ENCODE measurements at places on chromosomes 13 and 19.

- DNase-seq: no peak
Observed at GRCh38 chr19:5238700-5239099, 101.9 kb downstream of the PTPRS start.

DNA sequence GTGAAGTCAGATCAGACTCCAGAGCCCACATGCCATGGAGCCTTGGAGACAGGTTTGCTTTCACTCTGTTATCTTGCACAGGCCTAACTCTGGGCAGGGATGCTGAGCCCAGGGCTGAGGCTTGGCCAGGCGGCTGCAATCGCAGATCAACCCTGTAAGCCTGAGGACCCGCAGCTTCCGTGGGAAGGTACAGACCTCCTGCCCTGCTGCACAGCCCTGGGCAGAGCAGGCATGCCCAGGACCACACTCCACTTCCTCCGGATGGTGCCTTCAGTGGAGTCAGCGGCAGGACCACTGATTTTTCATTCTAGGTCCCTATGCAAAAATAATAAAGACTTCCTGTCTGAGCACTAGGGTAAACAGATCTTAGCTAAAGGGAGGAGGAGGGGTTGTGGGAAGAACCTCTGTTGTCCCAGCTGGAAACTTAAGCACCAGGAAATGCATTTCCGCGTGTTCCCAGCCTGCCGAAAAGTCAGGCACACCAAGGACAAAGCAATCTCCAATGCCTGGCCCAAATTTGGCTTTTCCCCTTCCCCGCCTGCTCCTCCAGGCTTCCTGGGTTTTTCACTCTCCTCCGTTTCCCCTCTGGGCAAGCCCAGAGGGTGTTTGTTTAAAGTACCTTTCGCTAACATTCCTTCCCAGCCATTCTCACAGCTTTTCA, 87.3 kb downstream of the KCTD15 start:
- DNase-seq: peak; percentile 80

GRCh38 chr19:43668406-43669109, 1.4 kb downstream of the PLAUR start:
- peak; percentile 97 for DNase-seq

DNA sequence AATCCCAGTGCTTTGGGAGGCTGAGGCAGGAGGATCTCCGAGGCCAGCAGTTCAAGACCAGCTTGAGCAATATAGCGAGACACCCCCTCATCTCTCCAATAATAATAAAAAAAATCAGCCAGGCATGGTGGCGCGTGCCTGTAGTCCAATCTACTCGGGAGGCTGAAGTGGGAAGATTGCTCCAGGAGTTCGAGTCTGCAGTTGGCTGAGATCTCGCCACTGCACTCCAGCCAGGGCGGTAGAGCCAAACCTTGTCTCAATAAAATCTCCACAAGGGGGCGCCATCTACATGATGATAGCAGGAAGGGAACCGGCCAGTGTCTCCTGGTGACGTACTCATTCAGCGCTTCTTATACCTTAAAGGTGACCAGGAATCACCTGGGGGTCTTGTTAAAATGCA, 13.6 kb upstream of the C5AR1 start:
- DNase-seq: peak; percentile 78

Measured in SK-N-SH (cell line).